Effector CD8-positive, alpha-beta T cell (primary cell): ENCODE measurements at places on chromosomes 2 and 18.

- DNase-seq, result no peak
Measured at GRCh38 chr2:66531567-66531966, 96.6 kb downstream of the MEIS1 start.

DNA sequence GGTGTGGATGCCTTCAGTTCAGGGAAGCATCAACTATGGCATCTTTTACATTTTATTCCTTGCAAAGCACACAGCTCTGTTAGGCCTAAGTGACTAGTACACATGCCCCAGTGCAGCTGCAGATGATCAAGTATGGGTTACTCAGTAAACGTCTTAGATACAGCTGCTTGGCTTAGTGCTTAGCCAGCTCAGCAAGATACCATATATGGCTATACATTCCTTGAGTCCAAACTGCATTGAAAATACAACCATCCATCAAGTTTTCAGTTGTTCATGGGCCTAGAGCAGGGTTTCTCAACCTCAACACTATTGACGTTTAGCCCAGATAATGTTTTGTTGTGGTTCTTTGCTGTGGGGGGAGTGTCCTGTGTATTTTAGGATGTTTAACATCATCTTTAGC lies 769.9 kb downstream of the TSN start:
- DNase-seq, result no peak

DNA sequence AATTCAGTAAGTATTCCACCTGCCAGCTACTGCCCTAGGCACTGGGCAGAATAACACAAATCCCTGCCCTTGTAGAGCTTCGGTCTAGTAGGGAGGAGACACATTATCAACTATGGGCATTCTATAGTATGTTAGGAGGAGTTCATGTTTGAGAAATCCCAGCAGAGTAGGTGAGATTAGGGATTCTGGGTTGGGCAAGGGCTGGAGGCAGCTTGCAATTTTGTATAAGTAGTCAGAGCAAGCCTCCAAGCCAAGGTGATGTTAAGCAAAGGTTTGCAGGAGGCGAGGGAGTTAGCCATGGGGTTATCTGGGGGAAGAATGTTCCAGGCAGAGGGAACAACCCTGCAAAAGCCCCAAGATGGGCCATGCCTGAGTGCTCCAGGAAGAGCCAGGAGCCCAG lies 187.9 kb upstream of the HS6ST1 start:
- DNase-seq, result no peak

- no peak for DNase-seq
Measured at GRCh38 chr2:176130147-176130956, 847 bp downstream of the HOXD8 start.
